ENCODE measurements at places on chromosomes 16 and 17.

GRCh38 chr17:49970498-49970897 is 1.5 kb downstream of the DLX4 start:
- H3K4me3 ChIP-seq: no peak overlapping the region
- peaks cover 37% of the 10 kb centered on the region for H3K4me1 ChIP-seq
- no peak for DNase-seq
- H3K36me3 ChIP-seq: no peaks in the 10 kb centered on the region
- peaks cover 39% of the 10 kb centered on the region for H3K27me3 ChIP-seq

DNA sequence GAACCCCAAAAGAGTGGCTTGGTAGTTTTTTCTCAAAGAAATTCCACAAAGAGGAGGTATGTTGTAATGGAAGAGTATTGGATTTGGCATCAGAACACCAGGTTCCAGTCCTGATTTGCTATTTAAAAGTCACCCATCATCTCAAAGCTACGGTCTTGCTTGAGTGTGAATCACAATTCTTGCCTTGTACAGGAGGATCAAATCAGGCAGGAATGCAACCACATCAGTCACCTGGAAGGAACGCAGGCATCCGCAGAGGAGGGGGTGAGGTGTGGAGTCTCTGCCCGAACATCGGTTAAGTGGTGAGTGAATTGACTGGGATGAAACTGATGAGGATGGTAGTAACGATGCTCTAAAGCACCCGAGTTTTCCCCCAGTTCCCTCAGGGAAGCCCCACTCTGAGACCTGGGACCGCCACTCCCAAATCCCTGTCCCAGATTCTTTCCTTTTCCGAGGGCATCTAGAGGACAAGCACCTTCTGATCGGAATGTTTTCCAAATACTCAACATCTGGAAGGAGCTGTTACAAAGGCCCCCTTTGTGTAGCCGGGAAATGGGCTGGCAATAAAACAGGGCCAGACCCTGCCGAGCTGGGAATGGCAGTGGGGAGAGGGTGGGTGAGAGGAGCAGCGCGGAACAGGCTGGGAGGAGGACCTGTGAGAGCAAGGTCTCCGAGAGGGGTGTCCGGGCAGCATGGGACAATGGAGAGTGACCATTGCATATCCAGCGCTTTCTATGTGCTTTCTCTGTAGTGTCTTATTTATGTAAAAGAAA is 469.6 kb downstream of the SLC39A11 start:
- H3K4me3 ChIP-seq: no peak overlapping the region
- peaks cover 10% of the 10 kb centered on the region for H3K27me3 ChIP-seq
- no peak overlapping the region for H3K27ac ChIP-seq
- H3K4me1 ChIP-seq: no peaks in the 10 kb centered on the region

DNA sequence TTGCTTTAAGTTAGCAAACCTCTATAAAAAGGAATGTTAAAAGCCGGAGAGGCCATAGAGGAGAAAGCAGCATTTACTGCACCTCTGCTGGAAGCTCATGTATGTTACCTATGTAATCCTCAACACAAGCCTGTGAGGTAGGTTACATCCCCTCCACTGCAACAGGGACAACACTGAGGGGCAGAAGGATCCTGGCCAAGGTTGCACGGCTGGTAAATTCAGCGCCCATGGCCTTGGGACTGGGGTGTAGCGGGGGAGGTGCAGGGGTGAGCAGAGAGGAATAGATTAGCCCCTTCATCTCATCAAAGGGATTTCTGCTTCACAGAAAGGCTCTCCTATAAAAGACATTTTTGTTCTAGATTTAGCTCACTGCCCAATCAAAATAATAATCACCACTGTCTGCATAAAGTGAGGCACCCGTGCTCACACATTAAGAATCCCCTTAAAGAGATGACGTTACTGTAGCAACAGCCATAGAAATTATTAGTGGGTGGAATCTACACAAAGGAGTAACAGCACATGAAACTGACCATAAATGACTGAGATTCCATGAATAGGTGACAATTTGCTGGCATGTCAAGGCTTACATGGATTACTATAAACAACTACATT is 3.3 kb downstream of the ZCCHC14 start:
- no peak for DNase-seq
- H3K4me3 ChIP-seq: no peak overlapping the region
- H3K27me3 ChIP-seq: no peaks in the 10 kb centered on the region
- peaks cover 30% of the 10 kb centered on the region for H3K4me1 ChIP-seq
- H3K36me3 ChIP-seq: 0 out of 3 replicates have a peak, but pooled peaks cover 3% of the 10 kb centered on the region

DNA sequence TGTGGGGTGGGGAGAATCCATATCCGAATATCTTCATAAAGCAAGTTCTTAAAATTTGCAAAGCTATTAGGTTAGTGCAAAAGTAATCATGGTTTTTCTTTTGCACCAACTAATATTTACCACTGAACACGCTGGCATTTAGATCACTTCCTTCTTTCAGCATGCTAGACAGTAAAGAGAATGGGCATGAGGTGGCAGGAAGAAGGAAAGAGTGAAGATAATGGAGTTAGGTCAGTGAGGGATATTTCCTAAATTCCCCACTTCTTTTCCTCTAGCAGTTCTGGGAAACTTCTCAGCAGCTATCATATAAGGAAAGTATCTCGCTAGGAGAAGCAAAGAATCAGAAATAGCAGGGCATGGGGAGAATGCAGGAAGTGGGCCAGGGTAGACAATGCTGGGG is 39.0 kb downstream of the SLC6A4 start:
- no peaks in the 10 kb centered on the region for H3K4me1 ChIP-seq
- H3K4me3 ChIP-seq: no peak overlapping the region
- H3K27me3 ChIP-seq: no peaks in the 10 kb centered on the region
- no peak overlapping the region for H3K27ac ChIP-seq

DNA sequence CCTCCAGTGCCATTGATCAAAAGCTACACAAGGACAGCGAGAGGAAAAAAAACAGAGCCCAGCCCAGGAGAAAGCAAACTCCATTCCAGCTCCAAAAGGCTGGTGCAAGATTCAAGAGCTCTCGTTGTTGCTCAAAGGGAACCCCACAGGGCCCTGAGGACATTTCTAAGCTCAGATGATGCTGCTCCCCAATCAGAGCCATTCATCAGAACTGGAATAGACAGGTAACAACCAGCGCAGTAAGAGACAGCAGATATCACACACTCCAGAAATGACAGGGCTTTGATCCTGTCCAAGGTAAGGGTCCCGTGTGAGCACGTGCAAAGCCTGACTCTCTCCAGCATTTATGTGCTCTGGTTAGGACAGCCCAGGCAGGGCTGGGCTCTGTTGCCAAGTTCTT is 20.1 kb downstream of the PMP22 start:
- peaks cover 9% of the 10 kb centered on the region for H3K4me1 ChIP-seq
- H3K27me3 ChIP-seq: no peaks in the 10 kb centered on the region
- H3K27ac ChIP-seq: no peak overlapping the region
- DNase-seq: no peak
- no peaks in the 10 kb centered on the region for H3K36me3 ChIP-seq

GRCh38 chr17:80644536-80644935 is 99.9 kb downstream of the RPTOR start:
- no peak overlapping the region for H3K27ac ChIP-seq
- peaks cover under 1% of the 10 kb centered on the region for H3K4me1 ChIP-seq
- no peak for DNase-seq
- no peaks in the 10 kb centered on the region for H3K27me3 ChIP-seq

- H3K27me3 ChIP-seq: no peaks in the 10 kb centered on the region
- H3K27ac ChIP-seq: no peak overlapping the region
- H3K36me3 ChIP-seq: 0 out of 3 replicates have a peak, but pooled peaks cover 3% of the 10 kb centered on the region
These were observed 5.0 kb downstream of the YBX2 start for GRCh38 chr17:7289256-7290032.

GRCh38 chr17:78040440-78041385 is 82.2 kb downstream of the TNRC6C start:
- H3K36me3 ChIP-seq: peaks cover 5% of the 10 kb centered on the region
- no peaks in the 10 kb centered on the region for H3K27me3 ChIP-seq
- no peak for DNase-seq
- H3K27ac ChIP-seq: no peak overlapping the region
- peaks cover 6% of the 10 kb centered on the region for H3K4me1 ChIP-seq

- no peak overlapping the region for H3K4me3 ChIP-seq
- no peak for DNase-seq
- H3K27me3 ChIP-seq: no peaks in the 10 kb centered on the region
- no peaks in the 10 kb centered on the region for H3K36me3 ChIP-seq
These were observed 298.6 kb upstream of the PSMD7 start for GRCh38 chr16:73997971-73998370.

DNA sequence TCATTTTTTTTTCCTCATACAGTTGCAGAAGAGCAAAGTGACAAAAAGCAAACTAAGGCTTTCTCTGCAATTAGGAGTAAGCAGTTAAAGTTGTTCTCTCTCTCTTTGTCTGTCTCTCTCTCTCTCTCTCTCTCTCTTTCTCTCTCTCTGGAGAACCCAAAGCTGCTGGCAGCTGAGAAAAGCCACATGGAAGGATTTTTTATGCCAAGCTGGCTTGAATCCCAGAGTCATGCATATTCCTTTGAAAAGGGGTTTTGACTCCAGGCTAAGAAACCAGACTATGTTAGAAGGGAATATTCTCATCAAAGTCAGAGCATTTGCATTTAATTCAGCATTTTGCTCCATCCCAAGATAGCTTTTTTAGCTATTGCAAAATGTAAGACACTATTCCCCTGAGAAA is 1114.2 kb upstream of the GOT2 start:
- no peak for DNase-seq
- H3K36me3 ChIP-seq: no peaks in the 10 kb centered on the region
- H3K27me3 ChIP-seq: no peaks in the 10 kb centered on the region
- H3K4me1 ChIP-seq: no peaks in the 10 kb centered on the region
- no peak overlapping the region for H3K27ac ChIP-seq
- H3K4me3 ChIP-seq: no peak overlapping the region
